ENCODE measurements at places on chromosomes 2 and 18.
A peak's percentile ranks its signal among the peaks of the same experiment; 100 is the strongest.

DNA sequence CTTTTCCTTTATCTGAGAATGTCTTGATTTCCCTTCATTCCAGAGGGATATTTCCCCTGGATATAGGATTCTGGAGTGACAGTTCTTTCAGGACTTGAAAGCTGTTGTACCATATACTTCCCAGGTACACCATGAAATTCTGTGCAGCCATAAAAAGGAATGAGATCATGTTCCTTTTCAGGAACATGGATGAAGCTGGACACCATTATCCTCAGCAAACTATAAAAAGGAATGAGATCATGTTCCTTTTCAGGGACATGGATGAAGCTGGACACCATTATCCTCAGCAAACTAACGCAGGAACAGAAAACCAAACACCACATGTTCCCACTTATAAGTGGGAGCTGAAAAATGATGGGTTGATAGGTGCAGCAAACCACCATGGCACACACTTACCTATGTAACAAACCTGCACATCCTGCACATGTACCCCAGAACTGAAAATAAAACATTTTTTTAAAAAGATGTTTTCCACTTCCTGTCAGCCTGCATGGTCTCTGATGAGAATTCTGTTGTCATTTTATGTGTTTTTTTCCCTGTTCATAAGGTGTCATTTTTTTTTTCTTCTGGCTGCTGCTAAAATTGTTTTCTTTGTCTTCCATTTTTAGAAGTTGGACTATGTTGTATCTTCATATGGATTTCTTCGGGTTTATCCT lies 133.3 kb downstream of the DNAH6 start:
- DNase-seq, result no peak

DNA sequence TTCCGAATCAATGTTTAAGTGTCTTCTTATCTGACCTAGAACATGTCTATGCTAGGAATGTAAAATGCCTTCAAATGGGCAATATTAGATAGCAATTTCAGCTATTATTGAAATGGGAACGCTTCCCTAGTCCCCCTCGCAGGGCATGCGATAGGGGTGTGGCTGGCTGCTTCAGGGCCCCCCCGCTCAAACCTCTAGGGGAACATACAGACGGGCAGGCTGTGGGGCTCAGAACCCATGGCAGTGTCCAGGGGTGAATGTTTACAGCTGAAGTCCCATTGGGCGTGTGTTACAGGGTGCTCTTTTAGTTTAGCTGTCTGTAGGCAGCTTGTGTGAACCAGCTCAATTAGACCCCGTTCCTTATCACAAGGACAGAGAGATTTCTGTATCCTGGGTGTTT lies 315.9 kb downstream of the DSEL start:
- no peak for DNase-seq

DNA sequence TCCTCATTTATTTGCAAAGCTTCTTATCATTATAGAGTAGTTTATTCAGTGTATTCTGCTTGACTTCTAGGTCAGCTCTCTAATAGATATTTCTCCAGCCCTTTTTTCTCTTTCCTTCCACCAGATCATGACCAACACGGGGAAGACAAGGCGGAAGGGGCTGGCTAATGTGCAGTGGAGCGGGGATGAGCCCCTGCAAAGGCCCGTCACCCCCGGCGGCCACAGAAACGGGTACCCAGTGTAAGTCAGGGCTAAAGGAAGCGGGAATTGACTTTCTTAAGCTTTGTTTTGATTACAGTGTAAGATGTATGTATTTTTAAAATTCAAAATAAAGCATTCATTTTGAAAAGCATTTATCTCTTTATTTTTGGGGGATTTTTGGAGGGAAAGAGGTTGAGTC lies 50.7 kb upstream of the B3GNT7 start:
- DNase-seq, result no peak

DNA sequence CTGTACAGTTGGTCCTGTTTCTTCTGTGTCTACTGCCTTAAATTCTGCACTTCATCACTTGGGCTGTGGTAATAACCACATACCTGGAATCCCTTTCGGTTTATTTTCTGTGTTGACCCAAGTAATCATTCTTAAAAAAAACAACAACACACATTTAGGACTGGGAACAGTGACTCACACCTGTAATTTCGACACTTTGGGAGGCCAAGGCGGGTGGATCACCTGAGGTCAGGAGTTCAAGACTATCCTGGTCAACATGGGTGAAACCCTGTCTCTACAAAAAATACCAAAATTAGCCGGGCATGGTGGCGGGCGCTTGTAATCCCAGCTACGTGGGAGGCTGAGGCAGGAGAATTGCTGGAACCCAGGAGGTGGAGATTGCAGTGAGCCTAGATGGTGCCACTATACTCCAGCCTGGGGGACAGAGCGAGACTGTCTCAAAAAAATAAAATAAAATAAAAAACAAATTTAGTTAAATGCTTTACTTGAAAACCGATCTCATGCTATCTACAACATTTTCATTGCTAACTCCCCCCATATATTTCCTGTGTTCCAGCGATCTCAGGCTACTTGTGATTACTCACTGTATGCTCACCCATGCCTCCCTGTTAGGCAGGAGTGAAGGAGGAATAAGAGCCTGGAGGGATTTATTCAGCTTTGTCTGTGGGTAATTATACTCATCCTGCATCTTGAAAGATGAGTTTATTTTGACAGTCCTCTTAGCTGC lies 18.2 kb downstream of the ACSL3 start:
- no peak for DNase-seq

GRCh38 chr2:170462433-170463205 lies 252.5 kb upstream of the SP5 start:
- no peak for DNase-seq

GRCh38 chr2:233381638-233381995 lies 27.3 kb downstream of the DGKD start:
- no peak for DNase-seq

DNA sequence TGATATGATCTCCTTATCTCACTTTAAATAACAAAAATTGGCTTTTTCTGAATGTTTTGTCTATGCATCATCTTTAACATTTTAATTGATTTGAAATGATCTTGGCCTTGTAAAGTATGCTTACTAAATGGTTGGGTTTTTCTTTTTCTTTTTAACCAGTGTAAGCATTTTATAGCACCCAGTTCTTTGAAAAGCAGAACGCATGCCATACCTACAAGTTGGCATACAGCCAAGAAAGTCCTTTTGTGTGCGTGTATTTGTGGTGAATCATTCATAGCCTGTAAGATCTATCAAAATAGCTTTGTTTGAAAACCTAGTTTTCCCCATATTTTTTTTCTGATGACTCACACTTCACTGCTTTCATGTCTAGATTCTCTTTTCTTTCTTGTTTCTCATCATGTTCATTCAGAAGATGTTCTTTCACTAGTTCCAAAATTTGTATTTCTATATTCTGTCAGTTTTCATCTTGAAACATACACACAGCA lies 4.1 kb upstream of the VRK2 start:
- DNase-seq, result no peak

DNA sequence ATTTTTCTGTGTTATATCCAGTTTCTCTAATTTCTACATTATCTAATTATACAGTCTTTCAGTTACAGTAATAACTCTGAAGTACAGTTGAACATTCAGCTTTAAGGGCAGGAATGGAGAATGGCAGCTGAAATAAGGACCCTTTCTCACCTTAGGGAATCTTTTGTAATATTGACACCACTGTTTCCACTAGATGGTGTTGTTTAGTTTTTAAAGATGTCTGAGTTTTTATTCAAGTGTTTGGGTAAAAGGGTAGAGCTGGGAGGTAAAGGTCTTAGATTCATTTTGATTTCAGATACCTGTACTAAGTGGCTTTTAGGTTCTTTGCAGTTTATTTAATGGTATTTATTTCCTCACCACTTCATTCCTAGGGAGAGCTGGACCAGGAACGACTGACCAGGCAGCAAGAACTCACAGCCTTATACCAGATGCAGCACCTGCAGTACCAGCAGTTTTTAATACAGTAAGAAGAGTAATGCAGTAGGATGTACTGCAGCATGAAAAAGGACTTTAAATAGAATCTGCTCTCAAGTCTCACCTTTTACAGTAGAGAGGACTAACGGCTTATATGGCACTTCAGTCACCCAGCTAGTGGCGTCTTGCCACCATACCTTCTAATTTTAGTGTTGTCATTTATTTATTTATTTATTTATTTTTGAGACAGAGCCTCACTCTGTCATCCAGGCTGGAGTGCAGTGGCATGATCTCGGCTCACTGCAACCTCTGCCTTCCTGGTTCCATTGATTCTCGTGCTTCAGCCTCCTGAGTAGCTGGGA lies 33.2 kb upstream of the KCNJ13 start:
- DNase-seq, result no peak

GRCh38 chr2:212384027-212384426 lies 154.6 kb downstream of the ERBB4 start:
- no peak for DNase-seq

DNA sequence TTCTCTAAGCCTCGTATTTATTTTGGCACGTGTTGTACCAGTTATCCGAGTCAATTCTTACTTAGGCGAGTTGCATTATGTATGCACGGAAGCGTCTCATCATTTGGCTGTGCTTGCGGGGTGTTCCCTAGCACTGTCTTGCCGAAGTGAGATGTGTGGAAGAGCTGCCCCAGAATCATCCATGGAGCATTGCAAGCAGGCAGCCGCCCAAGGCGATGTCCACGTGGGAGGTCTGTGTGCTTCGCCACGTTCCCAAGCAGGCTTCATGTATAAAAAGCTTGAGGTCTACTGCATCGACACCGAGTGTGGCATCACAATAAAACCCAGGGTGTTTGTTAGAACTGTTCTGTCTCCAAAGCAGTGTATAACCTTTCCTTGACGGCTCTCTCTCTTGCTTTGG lies 849.9 kb downstream of the DCDC2C start:
- no peak for DNase-seq

DNA sequence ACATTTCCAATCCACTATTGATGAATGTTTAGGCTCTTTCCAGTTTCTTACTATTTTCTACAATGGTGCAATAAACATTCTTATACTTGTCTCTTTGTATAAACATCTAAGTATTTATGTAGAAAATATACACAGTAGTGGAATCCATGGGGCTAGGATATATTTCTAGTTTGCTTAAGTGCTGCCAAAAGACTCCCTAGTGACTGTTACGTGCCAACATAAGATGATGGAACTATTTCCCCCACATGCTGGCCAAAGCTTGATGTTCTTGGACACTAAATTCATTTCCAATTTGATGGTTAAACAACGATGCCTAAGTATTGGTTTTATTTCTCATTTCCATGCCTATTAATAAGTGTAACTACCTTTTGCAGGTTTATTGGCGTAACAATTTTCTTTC lies 378.4 kb upstream of the HNRNPA3 start:
- no peak for DNase-seq

DNA sequence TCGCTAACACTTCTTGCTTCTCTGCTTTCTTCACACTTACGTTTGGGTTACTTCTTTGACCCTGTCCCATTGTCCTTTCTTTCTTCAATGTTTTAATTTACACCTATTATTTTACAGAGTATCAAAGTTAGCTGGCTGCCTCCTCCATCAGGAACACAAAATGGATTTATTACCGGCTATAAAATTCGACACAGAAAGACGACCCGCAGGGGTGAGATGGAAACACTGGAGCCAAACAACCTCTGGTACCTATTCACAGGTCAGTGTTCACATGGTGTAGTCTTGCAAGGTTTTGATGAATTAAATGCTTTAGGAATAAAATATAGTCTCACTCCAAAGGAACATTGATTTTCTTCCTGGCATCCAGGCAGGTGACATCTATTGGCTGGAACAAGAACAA lies 919.0 kb downstream of the MBD2 start:
- DNase-seq, result no peak

GRCh38 chr2:7703048-7703447 lies 785.8 kb downstream of the RNF144A start:
- DNase-seq, result peak; percentile 66

- DNase-seq, result no peak
These were observed 64.2 kb downstream of the CCDC150 start for GRCh38 chr2:196703695-196704094.

DNA sequence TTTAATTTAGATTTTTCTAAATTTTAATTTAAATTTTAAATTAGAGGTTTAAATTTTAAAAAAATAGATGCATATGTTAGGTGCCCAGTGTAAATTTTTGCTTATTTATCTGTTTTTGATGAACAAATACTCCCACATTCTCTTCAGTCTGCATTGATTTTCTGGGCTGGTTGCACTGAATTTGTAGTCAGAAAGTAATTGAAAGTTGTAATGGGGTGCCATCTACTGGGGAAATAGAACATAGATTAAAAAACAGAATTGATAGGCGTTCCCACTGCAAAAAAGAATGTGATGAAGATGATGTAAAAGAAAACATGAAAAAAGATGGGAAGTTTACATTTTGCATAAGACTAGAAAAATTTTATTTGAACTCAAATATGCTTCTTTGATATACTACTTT lies 51.7 kb upstream of the CCDC85A start:
- DNase-seq, result no peak

GRCh38 chr2:46082531-46083485 lies 214.4 kb upstream of the EPAS1 start:
- DNase-seq, result no peak

GRCh38 chr2:160650196-160651118 lies 156.8 kb upstream of the RBMS1 start:
- no peak for DNase-seq

DNA sequence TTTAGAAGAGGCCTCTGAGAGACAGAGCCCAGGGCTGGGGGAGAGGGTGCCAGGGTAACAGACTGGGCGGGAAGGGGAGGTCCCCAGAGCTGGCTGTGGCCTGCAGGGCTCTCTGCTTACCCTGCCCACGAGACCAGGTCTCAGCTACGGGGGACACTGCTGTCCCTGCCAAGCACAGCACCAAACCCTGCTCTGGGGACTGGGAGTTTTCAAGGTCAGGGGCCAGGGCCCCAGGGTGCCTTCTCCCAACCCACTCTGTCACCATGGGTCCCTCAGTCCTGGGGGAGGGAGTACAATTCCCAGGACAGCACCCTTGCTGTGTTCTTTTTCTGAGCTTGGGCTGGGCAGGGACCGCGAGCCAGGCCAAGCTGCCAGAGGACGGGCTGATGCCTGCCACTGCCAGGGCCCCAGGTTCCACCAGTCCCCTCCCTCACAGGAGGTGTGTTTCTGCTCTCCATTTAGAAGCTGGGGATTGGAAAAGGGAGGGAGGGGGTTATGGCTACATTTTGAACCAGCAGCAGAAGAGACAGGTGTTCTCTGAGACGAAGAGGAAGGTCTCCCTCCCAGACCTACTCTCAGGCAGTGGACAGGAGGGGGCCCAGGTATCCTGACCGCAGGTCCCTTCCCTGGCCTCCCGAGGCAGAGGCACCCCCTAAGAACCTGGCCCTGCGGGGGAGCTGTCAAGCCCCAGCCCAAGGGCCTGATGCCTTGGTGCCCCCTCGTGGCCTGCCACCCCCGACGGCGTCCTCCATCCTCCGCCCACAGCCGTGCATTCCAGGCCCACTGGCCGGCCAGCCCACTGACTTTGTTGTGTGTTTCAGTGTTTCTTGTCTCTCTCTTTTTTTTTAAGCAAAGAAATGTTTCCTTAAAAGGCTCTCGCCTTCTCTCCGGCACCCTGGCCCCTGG lies 80.4 kb downstream of the TNS1 start:
- no peak for DNase-seq

DNA sequence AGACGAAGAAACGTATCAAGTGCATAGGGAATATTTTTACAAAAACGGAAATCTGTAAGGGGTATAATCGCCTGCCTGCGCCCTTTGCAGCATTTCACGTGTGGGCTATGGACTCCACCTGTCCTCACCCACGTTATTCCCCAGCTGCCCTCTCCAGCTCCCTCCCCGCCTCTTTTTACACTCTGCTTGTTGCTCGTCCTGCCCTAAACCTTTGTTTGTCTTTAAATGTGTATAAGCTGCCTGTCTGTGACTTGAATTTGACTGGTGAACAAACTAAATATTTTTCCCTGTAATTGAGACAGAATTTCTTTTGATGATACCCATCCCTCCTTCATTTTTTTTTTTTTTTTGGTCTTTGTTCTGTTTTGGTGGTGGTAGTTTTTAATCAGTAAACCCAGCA lies 169.4 kb upstream of the SIX3 start:
- DNase-seq, result no peak

- DNase-seq, result no peak
These were observed 26.0 kb downstream of the MAP3K20 start for GRCh38 chr2:173101687-173102086.
